Activated naive CD8-positive, alpha-beta T cell treated with anti-CD3 and anti-CD28 coated beads, Interleukin-2, amount 10 ng/mL, durations not matched to agents 7 days and 5 days (primary cell): ENCODE measurements at places on chromosomes 1 and 21. TPM values are rescaled to one million over a fixed set of nuclear protein-coding genes. Genes with fewer than 3 reads are reported as not detected.

DNA sequence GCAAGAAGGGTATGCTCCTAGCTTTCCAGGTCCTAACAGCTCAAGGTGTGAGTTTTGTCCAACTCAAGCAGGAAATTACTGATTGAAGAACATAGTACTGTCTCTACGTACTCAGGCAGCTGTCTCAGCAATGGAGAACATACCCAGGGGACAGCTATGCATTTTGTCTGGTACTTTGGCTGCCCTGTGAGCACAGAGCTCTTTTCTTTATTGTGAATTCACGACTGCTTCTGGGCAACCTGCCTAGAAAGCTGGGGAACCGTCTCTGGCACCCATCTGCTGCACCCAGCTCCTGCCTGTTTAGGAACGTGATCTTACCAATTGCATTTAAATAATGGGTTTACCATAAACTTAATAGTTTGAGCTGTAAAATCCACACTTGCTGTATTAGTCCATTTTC lies 258.1 kb downstream of the HHAT start:
- peaks cover 15% of the 10 kb centered on the region for H3K4me1 ChIP-seq
- H3K27ac ChIP-seq, result no peak overlapping the region
- no peaks in the 10 kb centered on the region for H3K27me3 ChIP-seq

GRCh38 chr1:54010415-54011117 lies 7.4 kb downstream of the LDLRAD1 start:
- H3K4me1 ChIP-seq, result no peaks in the 10 kb centered on the region
- DNase-seq, result no peak
- H3K4me3 ChIP-seq, result no peak overlapping the region
- no peaks in the 10 kb centered on the region for H3K27me3 ChIP-seq
- no peak overlapping the region for H3K27ac ChIP-seq
- no peaks in the 10 kb centered on the region for H3K36me3 ChIP-seq

GRCh38 chr1:43307458-43308158 lies 6.8 kb downstream of the TIE1 start:
- no peaks in the 10 kb centered on the region for H3K36me3 ChIP-seq
- no peak for DNase-seq
- H3K4me3 ChIP-seq, result no peak overlapping the region
- H3K4me1 ChIP-seq, result peaks cover 2% of the 10 kb centered on the region
- H3K27ac ChIP-seq, result no peak overlapping the region
- no peaks in the 10 kb centered on the region for H3K27me3 ChIP-seq

- peak overlapping the region; percentile 98 for H3K4me3 ChIP-seq
- peak overlapping the region; percentile 87 for H3K27ac ChIP-seq
- H3K4me1 ChIP-seq, result peaks cover 69% of the 10 kb centered on the region
- DNase-seq, result peak; percentile 74
- no peaks in the 10 kb centered on the region for H3K27me3 ChIP-seq
- peaks cover 24% of the 10 kb centered on the region for H3K36me3 ChIP-seq
These were observed 2.6 kb downstream of the E2F2 start for GRCh38 chr1:23528250-23528978.

DNA sequence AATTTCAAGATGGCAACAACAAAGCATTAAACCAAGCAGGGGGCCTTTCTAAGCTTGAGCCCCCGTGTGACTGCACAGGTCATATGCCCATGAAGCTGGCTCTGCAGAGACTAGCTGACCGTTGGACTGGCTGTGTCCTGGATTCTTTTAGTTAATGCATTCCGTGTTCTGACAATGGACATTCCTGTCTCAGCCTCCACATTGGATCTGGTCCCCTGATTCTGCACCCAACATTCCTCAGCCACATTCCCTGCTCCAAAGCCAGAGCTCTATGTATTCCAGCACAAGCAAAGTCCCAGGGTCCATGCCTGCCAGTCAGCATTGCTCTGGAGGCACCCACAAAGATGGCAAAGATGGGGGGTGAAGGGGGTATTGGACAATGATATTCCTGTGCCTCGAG lies 5.1 kb upstream of the NAV1 start:
- peaks cover 29% of the 10 kb centered on the region for H3K27me3 ChIP-seq
- H3K4me3 ChIP-seq, result no peak overlapping the region
- no peaks in the 10 kb centered on the region for H3K36me3 ChIP-seq
- no peak overlapping the region for H3K27ac ChIP-seq

DNA sequence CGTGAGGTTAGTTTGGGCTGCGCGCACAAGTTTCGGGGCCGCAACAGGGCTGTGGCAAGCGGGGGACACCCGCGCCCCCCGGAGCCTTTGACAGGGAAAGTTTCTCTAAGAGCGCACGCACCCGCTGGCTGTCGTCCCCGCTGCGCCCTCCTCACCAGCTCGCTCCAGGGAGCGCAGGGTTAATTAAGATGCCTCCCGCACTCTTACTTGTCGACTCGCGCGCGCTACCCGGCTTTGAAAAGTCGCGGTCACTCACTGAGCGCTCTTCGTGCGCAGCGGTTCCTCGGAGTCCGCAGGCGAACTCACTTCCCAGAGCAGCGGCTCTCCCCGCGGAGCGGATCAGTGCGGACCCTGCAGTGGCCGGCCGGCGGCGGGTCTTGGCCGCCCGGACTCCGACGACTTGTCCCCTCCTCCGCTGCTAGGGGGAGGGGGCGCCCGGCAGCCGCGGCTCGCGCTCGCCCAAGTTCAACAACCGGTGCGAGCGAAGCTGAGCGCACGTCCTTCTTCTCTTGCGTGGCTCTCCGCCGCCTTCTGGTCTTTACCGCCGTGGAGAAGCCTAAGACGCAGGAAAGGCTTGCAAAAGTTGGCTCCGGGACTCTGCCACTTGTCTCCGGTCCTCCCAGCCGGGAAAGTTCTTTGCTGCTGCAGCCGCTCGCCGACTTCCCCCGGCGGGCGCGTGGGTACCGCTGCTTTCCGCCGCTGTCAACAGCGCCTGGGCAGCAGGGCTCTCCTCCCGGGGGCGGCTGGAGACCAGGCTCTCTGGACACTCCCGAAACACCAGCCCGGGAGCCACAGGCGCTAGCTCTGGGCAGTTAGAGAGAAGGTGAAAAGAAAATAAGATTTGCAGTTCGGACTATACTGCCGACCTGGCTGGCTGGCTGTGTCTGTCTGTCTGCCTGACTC lies 506 bp downstream of the JUN start:
- peak; percentile 78 for DNase-seq
- H3K4me3 ChIP-seq, result peak overlapping the region; percentile 93
- peak overlapping the region; percentile 99 for H3K27ac ChIP-seq
- peaks cover 26% of the 10 kb centered on the region for H3K36me3 ChIP-seq

DNA sequence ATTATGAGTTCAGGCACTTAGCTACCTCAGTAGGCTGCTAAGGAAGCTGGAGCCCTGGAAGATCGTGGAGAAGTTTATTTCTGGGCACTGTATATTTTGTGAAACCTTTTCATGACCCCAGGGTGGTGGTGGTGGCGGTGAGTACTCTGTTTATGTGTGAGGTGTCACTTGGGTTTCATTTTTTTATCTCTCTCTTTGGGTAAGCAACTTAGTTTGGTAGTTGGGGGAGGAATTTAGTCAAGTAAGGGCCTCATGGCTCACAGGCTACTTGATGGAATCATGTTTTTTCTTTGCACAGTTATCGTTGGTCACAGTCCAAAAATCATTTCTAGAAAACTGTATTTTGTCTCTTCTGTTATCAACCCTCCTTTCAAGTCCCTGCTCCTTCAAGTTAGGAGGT lies 33.9 kb downstream of the C1orf141 start:
- H3K27me3 ChIP-seq, result no peaks in the 10 kb centered on the region
- DNase-seq, result no peak
- peaks cover 2% of the 10 kb centered on the region for H3K4me1 ChIP-seq
- no peaks in the 10 kb centered on the region for H3K36me3 ChIP-seq

- H3K36me3 ChIP-seq, result no peaks in the 10 kb centered on the region
- no peak overlapping the region for H3K4me3 ChIP-seq
- no peak for DNase-seq
These were observed 76.5 kb downstream of the ATP1A1 start for GRCh38 chr1:116449578-116449977.

LHX4 gene
- total RNA-seq, result not detected

ST6GALNAC5 gene
- total RNA-seq, result not detected
